ENCODE measurements at places on chromosomes 3 and 15.

DNA sequence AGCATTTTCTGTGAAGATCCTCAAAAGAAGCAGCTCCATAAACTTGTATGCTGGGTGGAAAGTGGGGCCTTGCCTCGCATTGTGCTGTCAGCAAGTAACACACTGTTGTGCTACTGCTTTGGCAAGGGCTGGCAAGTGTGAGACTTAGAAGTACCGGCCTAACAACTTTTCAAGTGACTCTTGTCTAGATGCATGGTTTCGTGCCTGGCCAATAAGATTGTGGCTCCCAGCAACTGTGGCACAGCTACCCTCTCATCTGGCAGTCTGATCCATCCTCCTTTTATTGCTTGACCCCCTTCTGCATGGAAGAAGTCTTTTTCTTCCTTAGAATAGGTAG lies 79.4 kb upstream of the VEPH1 start:
- no peak for DNase-seq

DNA sequence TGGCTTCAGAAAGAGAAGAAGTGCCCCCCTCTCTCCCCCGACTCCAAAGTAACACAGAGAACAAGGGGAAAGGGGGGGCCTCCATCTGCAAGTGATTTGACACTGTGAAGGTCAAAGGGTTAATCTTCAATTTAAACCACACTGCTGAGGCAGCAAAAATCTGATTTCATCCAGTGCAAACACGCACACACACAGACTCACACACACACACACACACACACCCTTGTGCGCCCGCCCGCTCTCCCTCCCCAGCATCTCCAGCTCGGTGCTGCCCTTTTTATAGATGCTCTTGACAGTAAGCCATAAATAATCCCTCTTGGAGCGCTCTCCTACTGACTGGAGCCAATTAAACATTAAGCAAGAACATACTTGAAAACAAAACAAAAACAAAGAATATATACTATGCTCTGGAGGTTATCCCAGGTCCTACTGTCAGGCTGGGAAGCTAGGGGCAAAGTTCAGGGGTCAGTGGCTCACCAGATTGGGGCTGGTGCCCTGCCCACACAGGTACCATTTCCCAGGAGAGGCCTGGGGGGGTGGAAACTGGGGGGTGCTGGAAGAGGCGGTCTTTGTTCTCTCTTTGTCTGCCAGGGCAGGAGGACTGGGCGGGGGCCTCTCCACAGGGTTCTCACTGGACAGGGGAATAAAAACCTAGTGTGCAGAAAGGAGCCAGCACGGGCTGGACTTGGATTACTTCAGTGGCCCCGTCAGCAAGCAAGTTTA lies 16.3 kb downstream of the BMF start:
- no peak for DNase-seq

- no peak for DNase-seq
Measured at GRCh38 chr15:94131875-94132274, 99.5 kb upstream of the MCTP2 start.

DNA sequence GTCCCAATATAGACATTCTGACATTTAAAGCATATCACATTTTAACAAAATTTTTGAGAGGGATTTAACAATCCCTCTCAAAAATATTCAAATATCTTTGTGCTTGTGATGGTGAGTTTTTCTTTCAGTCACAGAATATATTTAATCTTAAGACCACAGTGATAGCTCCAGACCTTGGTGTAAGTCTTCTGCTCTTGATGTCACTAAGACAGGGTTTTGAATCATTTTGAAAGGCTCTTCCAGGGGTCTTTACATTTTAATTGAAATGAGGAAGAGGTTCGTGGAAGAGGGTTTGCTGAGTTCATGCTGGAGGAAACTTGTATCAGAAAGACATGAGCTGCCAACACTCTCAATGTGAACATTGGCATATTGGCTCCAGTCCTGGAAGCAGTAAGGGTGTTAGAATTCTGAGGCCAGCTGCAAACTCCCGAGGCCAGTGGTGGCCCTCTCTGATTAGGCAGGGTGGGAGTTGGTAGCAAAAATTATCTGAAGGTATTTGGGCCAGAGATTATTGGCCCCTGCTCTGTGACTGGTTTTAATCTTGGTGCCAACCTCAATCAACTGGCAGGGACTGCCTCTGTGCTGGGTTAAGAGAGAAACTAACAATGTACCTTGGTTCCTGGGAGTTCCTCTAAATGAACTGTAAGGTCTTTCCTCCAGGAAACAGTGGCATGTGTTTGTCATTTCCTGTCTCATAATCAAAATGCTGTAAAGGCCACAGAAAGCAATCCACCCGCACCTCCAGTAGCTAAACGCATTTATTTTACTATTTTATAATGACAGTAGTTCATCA lies 5.3 kb downstream of the POU1F1 start:
- no peak for DNase-seq

GRCh38 chr15:68819495-68820294 lies 1.0 kb downstream of the ANP32A start:
- peak; percentile 35 for DNase-seq

GRCh38 chr15:82808634-82809041 lies 790 bp upstream of the WHAMM start:
- DNase-seq = no peak

- no peak for DNase-seq
Measured at GRCh38 chr3:86464180-86464579, 526.8 kb downstream of the VGLL3 start.

DNA sequence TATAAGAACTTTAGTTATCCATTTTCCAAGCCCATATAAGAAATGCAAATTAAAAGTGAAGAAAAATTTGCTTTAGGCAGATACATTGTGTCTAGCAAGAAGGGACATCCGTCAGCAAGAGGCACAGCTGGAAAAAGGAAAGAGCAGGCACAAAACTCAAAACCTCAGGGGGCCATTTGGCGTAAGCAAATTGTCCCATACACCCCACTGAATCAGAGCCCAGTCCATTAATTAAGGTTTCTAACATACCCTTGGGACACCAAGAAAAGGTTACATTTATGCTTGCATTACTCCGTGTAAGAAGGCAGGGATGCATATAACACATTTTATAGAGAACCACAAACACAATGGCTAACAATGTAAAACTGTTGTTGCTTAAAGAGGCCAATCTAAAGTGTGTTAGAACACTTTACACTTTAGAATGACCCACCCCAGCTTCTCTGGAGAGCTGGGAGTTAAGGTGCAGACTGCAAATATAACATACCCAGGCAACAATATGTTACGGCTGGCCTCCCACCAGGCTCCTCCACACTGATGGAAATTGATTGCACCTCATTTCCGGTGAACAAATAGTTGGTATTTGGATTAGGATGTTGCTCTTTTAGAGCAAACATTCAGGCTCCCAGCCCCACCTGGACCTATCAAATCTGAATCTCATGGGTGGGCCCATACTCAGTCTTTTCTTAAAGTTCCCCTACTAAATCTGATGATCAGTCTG lies 23.2 kb downstream of the SEMA5B start:
- DNase-seq = no peak

GRCh38 chr3:140103166-140103565 lies 168.2 kb downstream of the CLSTN2 start:
- DNase-seq = no peak

GRCh38 chr3:151900884-151901643 lies 27.6 kb downstream of the SUCNR1 start:
- no peak for DNase-seq

DNA sequence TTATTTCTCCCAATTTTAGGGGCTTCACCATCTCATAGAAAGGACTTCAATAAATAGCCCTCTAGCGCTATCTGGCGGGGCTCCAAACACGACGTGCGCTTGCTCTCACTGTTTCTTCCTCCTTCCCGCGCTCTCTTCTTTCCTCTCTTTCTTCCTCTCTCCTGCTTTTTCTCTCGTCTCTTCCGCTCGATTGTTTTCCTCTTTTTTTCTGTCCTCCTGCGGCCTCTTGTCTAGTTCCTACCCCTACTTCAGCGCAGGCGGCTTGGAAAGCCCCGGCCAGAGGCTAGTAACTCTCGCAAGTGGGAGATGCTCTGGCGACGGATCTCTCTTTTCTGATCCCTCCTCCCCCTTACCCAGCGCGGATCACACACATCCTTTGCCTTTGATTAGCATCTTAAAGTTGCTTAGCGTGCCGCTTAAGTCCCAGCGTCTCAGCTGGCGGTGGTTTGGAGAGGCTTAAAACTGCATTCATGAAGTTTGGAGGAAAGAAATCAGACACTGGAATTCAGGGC lies 6.2 kb upstream of the MEIS2 start:
- no peak for DNase-seq

- no peak for DNase-seq
Measured at GRCh38 chr3:177096615-177097014, 100.7 kb downstream of the TBL1XR1 start.
